Thymus (tissue), 14 donors: ENCODE measurements at places on chromosomes 13 and 19. TPM values are rescaled to one million over a fixed set of nuclear protein-coding genes. Genes with fewer than 3 reads are reported as not detected.

DNA sequence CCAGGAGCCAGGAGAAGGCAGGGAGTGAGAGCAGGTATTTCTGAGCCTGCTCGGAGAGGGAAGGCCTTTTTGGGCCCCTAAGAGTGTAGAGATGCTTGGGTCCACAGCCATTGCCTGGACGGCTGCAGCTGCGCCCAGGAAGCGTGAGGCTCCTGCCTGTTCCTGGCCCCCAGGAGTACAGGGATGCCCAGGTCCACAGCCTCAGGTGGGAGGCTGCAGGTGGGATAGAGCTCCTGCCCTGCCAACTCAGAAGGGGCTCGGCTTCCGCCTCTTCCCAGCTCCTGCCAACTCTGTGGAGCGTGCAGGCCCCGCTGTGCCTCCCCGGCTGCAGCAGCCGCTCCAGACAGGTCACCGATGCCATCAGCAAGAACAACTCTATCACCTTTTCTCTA lies 351.0 kb upstream of the PCDH20 start:
- no peaks in the 10 kb centered on the region for H3K36me3 ChIP-seq
- DNase-seq = no peak
- no peak overlapping the region for H3K4me3 ChIP-seq
- no peaks in the 10 kb centered on the region for H3K4me1 ChIP-seq
- no peaks in the 10 kb centered on the region for H3K27me3 ChIP-seq

The SPACA4 gene
- total RNA-seq = not detected

DNA sequence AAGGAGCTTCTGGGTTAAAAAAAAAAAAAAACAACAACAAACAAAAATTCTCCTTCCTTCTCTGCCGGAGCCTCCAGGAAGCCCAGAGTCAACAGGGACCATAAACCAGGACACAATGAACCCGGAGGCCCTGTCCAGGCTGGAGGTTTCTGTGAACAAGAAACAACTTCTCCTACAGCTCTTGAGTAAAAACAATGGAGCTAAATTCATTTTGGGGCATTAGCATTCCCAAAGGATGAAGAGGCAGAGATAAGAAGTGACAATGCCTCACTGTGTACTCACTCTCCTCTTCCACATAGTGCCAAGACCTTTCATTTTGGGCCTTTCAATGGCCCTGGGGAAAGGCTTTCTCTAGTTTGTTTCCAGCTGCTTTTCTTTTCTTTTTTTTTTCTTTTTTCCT lies 9.0 kb downstream of the RHPN2 start:
- no peak overlapping the region for H3K27ac ChIP-seq
- no peaks in the 10 kb centered on the region for H3K4me1 ChIP-seq
- H3K4me3 ChIP-seq = no peak overlapping the region
- DNase-seq = no peak

The LHB gene
- total RNA-seq = not detected

GRCh38 chr13:49629196-49629938 lies 1.1 kb downstream of the ARL11 start:
- H3K4me3 ChIP-seq = no peak overlapping the region
- peaks cover 15% of the 10 kb centered on the region for H3K4me1 ChIP-seq
- no peak for DNase-seq
- no peak overlapping the region for H3K27ac ChIP-seq

- H3K36me3 ChIP-seq = no peaks in the 10 kb centered on the region
- peak overlapping the region; percentile 91 for H3K27ac ChIP-seq
- H3K4me3 ChIP-seq = peak overlapping the region; percentile 87
- H3K4me1 ChIP-seq = peaks cover 65% of the 10 kb centered on the region
- DNase-seq = no peak
These were observed 11.0 kb upstream of the JUND start for GRCh38 chr19:18292462-18292809.

The ZNF57 gene
- total RNA-seq = 3.3 TPM

The IRGQ gene
- 4.4 TPM for total RNA-seq

DNA sequence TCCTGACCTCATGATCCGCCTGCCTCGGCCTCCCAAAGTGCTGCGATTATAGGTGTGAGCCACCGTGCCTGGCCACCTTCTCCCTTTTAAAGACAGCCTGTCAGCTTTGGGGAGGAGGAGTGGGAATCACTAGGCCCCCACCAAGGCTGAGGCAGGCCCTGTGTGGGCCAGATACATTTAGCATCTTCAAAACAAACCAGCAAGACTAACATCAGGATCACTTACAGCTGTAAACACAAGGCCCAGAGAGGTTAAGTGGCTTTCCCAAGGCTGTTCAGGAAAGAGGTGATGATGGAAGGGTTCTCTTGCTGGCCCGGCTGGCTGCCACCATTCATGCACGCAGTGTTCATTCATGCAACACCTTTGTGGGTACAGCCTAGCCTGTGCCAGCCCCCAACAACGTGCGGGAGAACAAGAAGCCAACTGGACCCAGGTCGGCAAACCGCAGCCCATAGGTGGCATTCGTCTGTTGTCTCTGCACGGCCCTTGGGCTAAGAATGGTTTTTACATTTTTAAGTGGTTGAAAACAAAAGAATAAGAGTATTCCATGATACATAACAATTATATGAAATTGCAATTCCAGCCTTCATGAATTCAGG lies 23.0 kb downstream of the IER2 start:
- H3K36me3 ChIP-seq = no peaks in the 10 kb centered on the region
- no peak for DNase-seq
- H3K4me1 ChIP-seq = peaks cover 12% of the 10 kb centered on the region
- no peak overlapping the region for H3K27ac ChIP-seq
- no peaks in the 10 kb centered on the region for H3K27me3 ChIP-seq

The ZIK1 gene
- 12.2 TPM for total RNA-seq

DNA sequence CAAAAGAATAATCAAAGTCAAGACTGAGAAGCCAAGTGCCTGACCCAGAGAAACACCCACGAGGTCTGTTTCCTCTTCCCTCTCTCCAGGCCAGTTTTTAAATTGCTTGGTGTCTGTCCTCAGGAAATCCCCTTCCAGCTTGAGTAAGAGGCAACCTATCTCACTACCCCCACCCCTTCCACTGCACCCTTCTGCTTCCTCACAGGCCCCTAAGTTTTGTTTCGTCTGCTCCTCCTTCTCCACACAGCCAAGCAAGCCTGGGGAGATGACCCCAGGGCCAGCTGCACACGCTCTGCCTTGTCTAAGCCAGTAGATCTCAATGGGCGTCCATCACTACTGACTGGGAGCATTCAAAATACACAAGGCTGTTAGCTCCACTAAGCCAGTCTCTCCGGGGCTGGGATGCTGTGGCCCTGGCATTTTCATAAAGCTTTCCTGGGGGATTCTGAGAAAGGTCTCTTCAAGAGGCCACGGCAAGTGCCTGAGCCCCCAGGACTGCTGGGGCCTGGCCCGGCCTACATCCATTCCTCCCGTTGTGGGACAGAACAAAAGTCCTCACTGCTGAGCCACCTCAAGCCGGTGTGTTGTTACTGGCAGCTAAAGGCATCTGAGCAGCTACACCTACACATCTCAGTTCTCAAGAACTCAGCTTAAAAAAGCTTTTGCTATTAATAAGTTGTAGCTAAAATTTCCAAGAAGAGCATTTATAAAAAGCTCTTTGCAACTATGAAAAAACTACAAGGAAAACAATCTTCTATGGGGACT lies 14.9 kb upstream of the IL4I1 start:
- H3K36me3 ChIP-seq = peaks cover 81% of the 10 kb centered on the region
- no peaks in the 10 kb centered on the region for H3K27me3 ChIP-seq
- H3K4me3 ChIP-seq = no peak overlapping the region
- peak; percentile 32 for DNase-seq
- H3K27ac ChIP-seq = no peak overlapping the region

GRCh38 chr13:35984776-35985453 lies 146.3 kb downstream of the DCLK1 start:
- no peaks in the 10 kb centered on the region for H3K36me3 ChIP-seq
- no peak overlapping the region for H3K4me3 ChIP-seq
- H3K4me1 ChIP-seq = no peaks in the 10 kb centered on the region
- no peaks in the 10 kb centered on the region for H3K27me3 ChIP-seq
- H3K27ac ChIP-seq = no peak overlapping the region
- DNase-seq = no peak

GRCh38 chr19:52191951-52192350 lies 2.1 kb downstream of the PPP2R1A start:
- H3K4me1 ChIP-seq = peaks cover 15% of the 10 kb centered on the region
- H3K4me3 ChIP-seq = no peak overlapping the region
- no peak overlapping the region for H3K27ac ChIP-seq
- DNase-seq = no peak
- no peaks in the 10 kb centered on the region for H3K27me3 ChIP-seq

The CDX2 gene
- total RNA-seq = 0.09 TPM

The FFAR1 gene
- total RNA-seq = 0.05 TPM

- no peaks in the 10 kb centered on the region for H3K36me3 ChIP-seq
- H3K4me3 ChIP-seq = no peak overlapping the region
- no peak for DNase-seq
- peaks cover 31% of the 10 kb centered on the region for H3K27me3 ChIP-seq
- no peak overlapping the region for H3K27ac ChIP-seq
These were observed 6.5 kb downstream of the MAB21L1 start for GRCh38 chr13:35469806-35470525.

DNA sequence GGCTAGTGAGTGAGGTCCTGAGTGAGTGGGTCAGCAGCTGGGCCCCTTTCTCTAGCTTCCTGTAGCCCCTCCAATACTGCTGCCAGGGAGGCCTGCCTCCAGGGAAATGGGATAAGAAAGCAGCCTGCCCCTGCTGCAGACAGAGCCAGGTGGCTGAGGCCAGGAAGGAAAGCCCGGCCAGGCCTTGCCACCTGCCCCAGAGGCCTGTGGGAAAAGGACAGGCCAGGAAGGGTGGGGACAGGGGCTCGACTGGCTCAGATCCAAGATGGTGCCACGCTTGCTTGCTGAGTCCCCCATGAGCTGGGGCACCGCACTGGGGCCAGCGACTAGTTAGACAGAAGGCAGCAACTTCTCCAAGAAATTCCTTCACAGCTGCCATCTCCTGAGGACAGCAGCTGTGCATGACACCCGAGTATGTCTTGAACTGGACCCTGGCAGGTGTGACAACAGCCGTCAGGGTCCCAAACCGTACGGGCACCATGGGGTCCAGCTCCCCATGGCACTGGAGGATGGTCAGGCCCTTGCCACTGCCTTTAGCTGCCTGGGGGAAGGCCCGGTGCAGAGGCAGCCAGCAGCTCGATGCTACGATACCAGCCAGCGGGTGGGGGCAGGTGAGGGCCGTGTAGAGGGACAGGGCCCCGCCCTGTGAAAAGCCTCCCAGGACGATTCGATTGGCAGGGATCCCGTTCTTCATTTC lies 5.1 kb upstream of the PRR36 start:
- no peak overlapping the region for H3K27ac ChIP-seq
- H3K36me3 ChIP-seq = no peaks in the 10 kb centered on the region
- H3K4me1 ChIP-seq = peaks cover 5% of the 10 kb centered on the region

DNA sequence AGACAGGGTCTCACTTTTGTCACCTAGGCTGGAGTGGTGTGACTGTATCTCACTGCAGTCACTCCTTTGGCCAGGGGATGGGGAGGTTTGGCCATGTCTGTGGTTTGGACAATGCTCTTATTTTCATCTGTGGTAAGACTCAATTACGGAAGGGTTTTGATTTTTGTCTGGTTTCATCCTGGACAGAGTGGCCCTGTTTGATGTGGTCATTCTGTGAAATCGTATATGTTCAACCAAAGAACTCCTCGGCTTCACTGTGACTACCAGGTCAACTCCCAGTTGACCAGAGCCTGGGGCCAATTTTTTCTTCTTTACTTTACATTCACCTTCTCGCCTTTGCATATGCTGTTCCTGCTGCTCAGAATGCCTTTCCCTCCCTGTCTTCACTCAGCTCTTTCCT lies 6.8 kb upstream of the CCDC124 start:
- no peak overlapping the region for H3K4me3 ChIP-seq
- no peak for DNase-seq
- H3K36me3 ChIP-seq = no peaks in the 10 kb centered on the region
- no peaks in the 10 kb centered on the region for H3K4me1 ChIP-seq
- no peak overlapping the region for H3K27ac ChIP-seq

DNA sequence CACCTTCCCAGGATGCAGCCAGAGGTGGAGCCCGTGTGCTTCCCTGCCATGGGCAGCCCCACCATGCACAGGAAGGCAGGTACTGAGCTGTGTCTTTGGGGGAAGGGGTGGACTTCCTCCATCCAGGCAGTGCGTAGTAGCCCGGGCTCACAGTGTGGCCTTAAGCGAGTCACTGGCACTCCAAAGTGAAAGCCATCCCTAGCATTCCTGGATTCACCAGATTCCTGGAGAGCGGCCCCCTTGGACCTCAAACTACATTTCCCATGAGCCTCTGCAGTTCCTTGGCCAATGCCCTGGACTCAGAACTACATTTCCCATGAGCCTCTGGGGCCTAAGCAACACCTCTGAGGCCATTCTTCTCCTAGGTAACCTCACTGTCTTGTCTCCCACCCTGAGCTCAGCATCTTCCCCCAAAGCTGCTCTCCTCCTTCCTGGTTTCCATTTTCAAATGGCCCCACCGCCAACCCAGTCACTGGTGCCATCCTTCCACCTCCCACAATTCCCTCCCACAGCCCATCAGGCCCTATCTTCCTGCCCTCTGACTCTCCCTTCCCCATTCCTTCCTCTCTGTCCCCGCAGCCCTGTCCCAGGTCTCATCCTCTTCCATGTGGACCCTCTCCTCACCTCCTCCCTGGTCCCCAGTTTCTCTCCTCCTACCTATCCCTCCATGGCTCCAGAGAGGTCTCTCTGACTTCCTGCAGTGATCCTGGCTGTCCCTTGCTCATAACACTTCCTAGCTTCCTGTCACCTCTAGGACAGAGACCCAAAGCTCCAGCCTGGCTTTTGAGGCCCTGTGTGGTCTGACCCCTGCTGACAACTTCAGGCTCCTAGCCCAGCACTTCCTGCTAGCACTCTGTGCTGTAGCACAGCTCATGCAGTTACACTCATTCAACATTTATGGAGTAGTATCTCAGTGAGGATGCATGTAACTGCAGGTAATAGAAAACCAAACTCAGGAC lies at the start of gene C19orf81:
Gene C19orf81, plus strand, starts transcription at position 13 of the 959 bp plus-strand sequence. Its CDS starts 0 bp downstream, at position 13.
- H3K4me3 ChIP-seq = no peak within 1 kb of the TSS
- no peaks in the 10 kb centered on the region for H3K36me3 ChIP-seq
- H3K27ac ChIP-seq = no peak within 1 kb of the TSS
- H3K27me3 ChIP-seq = no peaks in the 10 kb centered on the region
- H3K4me1 ChIP-seq = no peaks in the 10 kb centered on the region

GRCh38 chr13:45473627-45474026 lies 8.9 kb downstream of the COG3 start:
- DNase-seq = no peak
- no peak overlapping the region for H3K27ac ChIP-seq
- no peaks in the 10 kb centered on the region for H3K27me3 ChIP-seq
- H3K4me3 ChIP-seq = no peak overlapping the region

The ZNF491 gene
- 4.8 TPM for total RNA-seq

The ZNF730 gene
- total RNA-seq = 4.4 TPM

- H3K36me3 ChIP-seq = no peaks in the 10 kb centered on the region
- H3K4me3 ChIP-seq = no peak overlapping the region
- no peaks in the 10 kb centered on the region for H3K27me3 ChIP-seq
- DNase-seq = no peak
These were observed 46.7 kb downstream of the NOTCH3 start for GRCh38 chr19:15154002-15154612.
